ENCODE measurements at places on chromosomes 6 and 20.

- DNase-seq = no peak
These were observed 34.2 kb downstream of the MAFB start for GRCh38 chr20:40654876-40655275.

DNA sequence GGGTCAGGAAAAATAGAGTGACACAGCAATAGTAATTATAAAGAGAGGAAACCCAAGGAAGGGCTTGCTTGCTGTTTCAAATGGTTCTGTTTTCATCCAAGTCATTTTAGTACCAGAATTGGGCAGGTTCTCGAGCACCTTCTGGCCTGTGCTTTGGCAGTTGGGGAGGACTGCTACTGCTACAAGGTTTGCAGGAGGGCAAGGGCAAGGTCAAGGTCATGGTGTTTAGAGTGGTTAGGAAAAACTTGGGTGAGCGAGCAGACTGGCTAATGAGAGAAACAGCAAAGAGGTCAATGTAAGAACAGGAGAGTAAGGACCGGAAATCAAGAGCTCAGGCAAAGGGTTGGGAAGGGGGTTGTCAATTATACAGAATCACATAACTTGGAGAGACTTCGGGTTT, 164.5 kb downstream of the CDK19 start:
- no peak for DNase-seq

DNA sequence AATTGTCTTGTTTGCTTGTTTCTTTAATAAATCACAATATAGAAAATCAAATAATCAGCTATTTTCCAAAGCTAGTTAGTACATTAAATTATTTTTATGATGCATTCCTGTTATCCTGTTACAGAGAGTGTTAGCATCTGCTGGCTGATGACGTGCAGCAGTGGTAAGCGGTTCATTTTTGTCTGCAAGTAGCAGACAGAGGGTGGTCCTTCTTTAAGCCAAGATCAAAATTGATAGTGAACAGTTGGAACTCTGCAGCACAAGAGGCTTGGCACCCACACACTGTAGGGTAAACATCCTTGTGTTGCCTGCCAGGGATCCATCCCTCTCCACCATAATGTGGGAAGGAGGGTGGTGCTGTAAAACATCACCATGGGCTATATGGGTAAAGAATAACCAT, 158.3 kb downstream of the FRK start:
- DNase-seq = no peak

DNA sequence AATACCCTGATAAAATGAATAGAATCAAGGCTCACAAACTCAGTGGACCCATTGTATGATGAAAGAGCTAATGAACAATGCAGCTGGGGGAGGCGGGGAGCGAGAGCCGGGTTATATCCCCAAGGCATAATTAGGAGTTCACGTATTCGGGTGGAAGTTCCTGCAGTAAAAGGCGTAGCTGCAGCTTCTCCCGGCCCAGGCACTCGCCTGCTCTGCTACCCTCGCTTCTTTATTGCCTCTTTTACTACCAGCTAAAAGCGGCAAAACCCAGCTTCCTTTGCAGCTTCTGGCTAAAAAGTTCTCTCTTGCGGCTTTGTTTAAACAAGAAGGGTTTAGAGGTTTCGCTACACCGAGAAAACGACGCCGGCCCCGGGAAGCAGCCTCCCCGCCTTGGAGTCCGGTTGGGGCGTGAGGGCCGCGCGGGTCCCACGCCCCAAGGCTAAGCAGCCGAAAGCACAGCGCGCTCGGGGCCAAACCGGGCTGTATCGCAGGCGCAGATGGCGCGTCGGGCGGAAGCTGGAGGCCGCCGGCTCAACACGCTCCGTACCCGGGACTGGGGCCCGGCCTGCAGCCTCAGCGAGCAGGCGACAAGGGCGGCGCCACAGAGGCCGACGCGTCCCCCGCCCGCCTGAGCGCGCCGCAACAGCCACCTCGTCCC, 1.6 kb downstream of the ZBTB2 start:
- DNase-seq = no peak

DNA sequence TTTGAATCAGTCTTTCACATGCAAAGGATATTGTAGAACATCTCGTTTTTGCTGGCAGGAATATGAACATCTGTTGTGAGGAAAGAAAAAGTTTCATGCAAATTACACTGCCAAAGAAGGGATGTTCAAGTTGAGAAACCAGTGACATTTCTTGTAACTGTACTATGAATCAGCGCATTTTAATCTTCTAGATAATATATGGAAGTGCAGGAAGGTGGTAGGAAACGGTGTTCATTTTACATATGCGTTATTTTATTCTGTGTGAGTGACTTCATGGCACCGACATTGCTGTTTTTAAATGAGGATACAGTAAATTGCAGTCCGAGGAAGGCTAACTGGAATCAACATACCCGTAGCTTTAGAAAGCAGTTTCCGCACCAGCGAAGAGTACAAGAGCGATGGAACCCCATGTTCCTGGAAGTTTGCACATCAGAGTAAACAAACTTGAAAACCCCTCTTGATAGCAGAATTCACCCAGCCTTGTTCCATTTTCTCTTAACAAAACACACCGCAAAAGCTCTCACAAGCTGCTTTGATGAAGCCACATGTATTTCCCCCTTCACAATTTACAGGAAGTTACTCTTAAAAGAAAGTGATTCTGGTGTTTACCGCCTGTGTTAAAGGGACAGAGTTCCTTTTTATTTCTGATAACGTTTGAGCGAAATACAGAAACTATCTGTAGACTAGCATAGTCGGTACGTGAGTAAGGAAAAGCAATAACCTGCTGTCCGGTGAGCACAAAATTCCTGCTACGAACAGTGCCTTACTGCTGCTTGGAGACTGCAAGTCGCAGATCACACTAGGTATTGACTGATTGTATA, 11.5 kb downstream of the PRDM1 start:
- DNase-seq = no peak

DNA sequence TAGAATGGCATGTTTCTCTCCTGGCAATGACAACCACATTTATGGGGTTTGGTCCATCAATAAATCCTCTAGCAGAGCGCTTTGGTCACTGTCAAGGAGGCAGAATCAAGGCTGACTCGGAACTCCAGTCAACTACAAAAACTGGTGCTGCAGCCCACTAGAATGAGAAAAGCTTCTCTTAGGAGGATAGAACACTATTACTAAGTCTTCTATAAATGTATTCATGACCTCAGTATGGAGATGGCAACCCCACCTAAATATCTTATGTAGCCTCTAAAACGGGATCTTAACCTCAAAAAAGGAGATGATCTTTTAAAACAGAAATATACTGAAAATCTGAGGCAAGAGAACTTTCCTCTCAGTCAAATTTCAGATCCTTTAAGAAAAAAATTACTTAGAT, 68.5 kb downstream of the RALGAPA2 start:
- no peak for DNase-seq

DNA sequence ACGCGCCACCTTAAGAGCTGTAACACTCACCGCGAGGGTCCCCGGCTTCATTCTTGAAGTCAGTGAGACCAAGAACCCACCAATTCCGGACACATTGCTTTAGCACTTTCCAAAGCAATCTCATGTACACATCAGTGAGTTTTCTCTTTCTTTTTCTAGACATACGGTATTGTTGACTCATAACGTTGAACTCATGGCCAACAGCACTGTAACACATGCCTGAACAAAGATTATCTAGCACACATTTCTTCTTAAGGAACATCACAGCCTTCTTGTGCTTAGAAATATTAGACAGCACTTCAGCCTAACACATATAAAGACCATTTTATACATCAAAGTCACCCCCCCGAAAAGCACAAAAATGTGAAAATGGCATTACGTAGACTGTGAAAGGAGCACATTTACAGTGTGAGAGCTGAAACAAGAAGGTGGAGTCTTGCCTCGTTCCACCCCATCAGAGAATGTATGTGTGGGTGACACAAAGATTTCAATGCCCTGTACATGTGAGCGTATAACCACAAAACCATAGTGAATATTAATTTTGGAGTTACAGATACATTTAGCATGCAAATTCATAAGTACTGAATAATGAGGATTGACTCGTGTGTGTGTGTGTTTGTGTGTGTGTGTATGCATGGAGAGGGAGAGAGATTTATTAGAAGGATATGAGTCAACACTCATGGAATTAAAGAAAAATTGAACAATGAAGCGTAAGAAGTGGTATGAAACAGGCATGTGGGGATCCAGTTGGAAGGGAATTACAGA, 134.1 kb downstream of the FAM83B start:
- DNase-seq = no peak

- DNase-seq = no peak
These were observed 217.3 kb downstream of the LRFN2 start for GRCh38 chr6:40369891-40370290.

- DNase-seq = no peak
These were observed 89.0 kb downstream of the EDN1 start for GRCh38 chr6:12379181-12379580.

DNA sequence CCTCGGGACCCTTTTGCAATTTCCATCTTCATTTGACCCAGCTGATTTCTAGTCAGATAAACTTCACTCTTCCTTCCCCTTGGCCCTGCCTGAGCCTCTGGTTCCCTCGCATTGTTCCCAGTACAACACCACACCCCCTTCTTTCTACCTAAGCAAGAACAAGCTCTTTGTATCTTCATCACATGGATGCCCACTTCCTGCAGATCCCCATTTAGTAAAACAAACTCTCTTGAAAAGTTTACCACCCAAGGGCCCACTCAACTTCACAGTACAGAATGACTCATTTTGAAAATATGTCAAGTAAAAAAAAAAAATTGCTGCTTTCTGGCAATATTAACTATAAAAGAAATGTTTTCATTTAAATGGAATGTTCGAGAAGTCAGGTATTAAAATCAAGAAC, 5.2 kb downstream of the FAXC start:
- DNase-seq = no peak
